ENCODE measurements at places on chromosomes 4 and X. TPM values are rescaled to one million over a fixed set of nuclear protein-coding genes. Genes with fewer than 3 reads are reported as not detected.

The TNIP3 gene
- not detected for total RNA-seq

The LRIT3 gene
- 0.47 TPM for total RNA-seq

DNA sequence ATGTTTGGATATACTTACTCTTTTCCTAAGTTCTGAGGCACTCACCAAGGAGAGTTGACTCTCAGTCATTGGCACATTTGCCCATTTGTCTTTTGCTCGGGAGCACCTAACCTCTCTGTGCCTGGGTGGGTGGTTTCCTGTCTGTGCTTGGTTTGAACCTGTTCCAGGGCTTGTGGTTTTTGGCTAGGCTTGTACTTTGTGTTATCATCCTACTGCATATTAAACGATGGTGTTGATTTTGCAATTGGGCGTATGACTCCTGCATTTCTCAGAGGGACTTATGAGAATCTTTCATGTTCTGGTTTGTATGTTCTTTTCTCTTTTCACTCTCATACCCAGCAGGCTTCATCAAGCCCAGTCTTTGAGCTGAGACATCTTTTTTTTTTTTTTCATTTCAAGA is 161.7 kb downstream of the BTC start:
- DNase-seq = peak; percentile 95

DNA sequence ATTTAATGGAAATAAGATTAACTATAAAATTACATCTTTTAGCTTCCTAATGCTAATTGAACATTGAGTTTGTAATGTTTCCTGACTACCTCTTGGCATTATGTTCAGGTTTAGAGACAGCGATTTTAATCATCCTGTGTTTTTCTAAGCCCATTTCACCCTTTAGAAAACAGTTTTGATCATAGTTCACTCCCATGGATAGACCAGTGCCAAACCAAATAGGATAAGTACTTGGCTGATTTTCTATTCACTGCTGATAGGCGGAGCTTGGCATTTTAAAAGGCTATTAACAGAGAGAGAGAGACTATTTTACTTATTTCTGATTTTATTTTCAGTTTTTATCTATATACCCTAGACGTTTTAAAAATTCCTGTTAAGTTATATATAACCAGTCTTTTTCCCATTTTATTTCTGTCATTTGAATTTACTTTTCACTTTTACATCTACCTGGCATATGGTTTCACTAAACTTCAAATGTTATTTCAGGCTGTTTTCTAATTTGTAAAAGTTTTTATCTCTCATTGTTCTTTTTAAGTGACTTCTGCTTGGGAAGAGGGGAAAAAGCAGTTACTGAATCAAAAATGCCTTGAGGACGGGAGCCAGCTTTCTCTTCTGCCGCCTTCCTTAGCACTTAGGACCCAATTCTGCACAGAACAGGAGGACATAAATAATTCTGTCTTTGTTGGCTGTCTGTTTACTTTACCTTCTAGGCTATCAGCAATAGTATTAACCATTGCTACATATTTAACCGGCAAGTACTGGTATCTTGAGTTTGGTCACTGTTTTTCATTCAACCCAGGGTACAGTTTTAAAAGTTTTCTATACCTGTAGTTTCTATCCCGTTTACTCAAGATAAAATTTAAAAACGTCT is 46.4 kb downstream of the SGMS2 start:
- no peak for DNase-seq

GRCh38 chrX:108163333-108164082 is 71.9 kb downstream of the ATG4A start:
- DNase-seq = no peak

GRCh38 chrX:79268788-79269187 is 98.3 kb downstream of the ITM2A start:
- DNase-seq = no peak

GRCh38 chrX:44042116-44042515 is 68.9 kb upstream of the NDP start:
- DNase-seq = no peak

GRCh38 chr4:10664408-10664807 is 20.2 kb downstream of the CLNK start:
- no peak for DNase-seq

DNA sequence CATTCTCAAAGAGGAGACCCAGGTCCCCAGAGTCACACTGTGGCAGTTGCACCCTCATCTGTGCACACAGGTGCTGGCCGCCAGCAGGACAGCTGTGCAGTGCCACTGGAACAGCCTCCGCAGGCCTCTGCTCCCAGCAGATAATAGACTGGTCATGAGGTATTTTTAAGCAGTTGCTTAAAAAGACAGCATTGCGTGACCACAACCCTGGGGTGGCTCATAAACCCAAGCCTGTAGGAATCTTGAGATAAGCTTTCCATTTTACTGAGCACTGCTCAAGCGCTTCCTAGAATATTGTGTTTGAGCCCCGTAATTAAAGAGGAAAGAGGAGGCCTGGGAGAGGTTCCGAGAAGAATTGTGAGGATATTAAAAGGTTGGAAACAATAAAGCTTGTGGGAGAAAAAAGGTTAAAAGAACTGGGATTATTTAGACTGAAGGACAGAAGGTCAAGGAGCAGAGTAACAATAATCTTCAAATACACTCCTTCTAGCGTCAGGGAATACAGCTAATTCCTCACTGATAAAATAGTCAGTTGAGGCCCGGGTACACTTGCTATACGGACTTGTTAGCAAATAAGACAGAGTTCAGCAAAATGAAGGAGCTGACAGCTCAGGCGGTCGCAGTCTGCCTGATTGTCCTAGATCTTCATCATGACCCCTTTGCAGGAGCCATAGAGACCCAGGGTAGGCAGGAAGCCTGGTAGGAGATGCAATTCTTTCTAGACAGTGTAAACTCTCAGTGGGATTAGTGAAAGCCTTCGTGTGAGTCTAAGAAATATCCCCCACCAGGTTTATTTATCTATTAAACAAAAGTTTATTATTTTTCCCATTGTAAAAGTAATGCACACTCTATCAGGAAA is 86.2 kb upstream of the KIT start:
- no peak for DNase-seq
